IPS DF 6.9 (cell line): ENCODE measurements at places on chromosomes 7 and 10.

- DNase-seq = no peak
These were observed 1.2 kb upstream of the WNT2 start for GRCh38 chr7:117323851-117324711.

GRCh38 chr10:73509695-73510094 lies 13.9 kb upstream of the PPP3CB start:
- DNase-seq = no peak

- no peak for DNase-seq
These were observed 105.6 kb downstream of the AHR start for GRCh38 chr7:17404006-17404405.

DNA sequence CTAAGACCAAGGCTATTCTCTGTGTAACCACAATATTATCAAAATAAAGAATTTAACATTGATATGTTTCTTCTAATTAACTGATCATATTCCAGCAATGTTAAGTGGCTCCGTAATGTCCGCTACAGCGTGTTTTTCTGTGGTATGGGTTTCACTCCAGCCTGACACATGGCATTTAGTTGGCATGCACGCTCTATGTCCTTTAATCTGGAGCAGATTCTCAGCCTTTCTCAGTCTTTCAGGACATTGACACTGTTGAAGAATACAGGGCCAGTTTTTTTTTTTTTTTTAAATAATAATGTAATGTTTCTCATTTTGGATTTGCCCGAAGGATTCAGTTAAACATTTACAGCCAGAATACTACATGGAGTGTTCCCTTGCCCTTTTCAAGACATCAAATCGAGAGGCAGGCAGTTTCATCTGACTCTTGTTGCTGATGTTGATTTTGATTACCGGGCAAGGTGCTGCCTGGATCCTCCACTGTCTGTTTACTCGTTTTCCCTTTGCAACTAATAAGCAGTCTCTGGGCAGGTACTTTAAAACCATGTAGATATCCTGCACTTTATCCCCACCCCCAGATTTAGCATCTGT lies 97.5 kb upstream of the GJD4 start:
- DNase-seq = no peak

GRCh38 chr10:89702121-89702480 lies 711 bp downstream of the KIF20B start:
- DNase-seq = no peak

DNA sequence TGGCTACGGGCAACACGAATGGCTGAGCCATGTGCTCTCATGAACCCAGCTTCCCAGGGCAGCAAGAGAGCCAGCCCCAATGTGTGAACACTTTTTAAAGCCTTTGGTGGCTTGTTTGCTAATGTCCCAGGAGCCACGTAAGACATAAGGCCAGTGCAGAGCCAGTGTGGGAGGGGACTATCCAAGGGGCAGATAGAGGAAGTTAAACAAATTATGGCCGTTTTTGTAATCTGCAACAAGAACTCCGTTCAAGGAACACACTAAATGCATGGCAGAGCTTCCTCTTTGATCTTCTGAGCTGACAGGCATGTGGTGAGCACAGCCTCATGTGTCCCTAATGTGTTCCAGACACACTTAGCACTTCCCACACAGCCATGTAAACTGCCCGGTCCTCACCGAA lies 133.3 kb downstream of the TEX36 start:
- DNase-seq = no peak

GRCh38 chr7:121164247-121164646 lies 164.6 kb upstream of the WNT16 start:
- DNase-seq = no peak

DNA sequence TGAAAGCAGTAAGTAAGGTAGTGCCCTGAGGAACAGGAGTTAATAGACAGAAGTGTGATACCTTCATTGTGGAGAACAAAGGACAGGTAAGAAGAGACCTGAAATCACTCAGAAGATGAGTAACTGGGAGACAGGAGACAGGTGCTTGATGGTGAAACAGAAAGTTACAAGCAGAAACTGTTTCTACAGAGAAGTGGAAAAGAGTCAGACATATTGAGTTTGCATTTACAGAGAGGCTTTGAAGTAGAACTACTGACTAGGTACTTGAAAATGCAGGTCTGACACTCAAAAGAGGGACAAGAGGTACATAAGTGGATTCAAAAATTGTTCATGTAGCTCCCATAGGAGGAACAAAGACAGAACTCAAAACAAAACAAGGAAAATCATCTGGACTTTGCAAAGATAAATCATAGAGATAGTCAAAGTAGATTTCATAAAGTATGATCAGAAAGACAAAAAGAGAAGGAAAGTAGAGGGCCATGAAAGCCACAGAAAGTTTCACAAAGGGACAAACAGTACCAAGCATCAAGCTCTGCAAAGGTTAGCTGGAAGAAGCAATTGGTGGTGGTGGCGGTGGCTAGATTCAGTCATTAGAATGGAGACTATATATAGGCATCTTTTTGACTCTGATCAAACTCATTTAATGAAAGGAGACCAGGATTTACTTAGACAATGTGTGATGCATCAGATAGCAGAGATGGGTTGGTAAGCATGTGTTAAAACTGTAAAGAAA lies 198.4 kb downstream of the PCLO start:
- no peak for DNase-seq

DNA sequence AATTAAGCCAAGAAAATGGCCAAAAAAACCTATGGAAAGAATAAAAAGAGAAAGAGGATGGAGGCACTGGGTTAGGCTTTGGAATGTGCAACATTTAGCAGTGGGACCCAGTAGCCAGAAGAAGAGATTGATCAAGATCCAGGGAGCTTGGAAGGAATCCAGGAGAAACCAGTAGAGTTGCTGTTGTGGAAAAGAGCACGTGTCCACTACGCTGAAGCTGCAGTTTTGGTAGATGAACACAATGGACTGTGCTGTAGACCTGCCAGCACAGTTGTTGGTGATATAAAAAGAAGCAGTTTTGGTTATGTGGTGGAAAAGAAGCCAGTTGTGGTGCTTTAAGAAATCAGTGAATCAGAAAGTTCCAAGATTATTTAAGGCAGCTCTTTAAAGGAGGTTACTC lies 802.2 kb upstream of the POM121L12 start:
- no peak for DNase-seq

DNA sequence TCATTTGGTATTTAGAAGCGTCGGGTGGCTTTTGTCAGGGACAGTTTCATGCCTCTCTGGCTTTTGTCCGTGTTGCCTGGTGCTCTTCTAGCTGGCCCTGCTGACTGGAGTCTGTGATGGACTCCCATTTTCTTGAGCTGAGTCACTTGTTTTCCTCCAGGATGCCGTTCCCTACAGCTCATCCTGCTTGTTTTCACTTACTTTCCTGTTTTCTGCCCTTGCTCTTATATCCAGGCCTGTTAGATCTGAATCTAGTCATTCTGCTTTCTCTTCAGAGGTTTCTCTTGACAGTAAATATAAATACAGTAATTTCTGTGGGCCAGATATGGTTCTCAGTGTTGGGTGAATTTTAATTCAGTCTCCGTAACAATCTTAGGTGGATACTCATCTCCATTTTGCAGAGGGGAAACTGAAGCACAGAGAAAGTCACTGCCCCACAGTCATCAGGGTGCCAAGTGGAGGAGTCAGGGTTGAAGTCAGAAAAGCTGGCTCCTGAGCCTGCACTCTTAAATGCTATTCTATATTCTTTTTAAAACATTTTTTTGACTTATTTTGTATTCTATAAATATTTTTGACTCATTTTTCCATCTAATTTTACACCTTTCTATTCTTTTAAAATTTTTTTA lies 85.4 kb downstream of the CCNY start:
- DNase-seq = no peak

DNA sequence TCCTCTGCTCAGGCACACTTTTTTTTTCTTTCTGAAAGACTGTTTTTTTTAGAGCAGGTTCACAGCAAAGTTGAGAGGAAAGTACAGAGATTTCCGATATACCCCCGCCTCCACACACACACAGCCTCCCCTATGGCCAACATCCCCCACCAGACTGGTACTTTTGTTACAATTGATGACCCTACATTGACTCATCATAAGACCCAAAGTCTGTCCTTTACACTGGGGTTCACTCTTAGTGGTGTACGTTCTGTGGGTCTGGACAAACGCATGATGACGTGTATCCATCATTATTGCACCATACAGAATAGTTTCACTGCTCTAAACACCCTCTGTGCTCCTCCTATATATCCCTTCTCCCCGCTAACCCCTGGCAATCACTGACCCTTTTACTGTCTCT lies 107.7 kb downstream of the RBM20 start:
- DNase-seq = no peak

- no peak for DNase-seq
These were observed 68.4 kb downstream of the RALA start for GRCh38 chr7:39691821-39692220.
